ENCODE measurements at places on chromosomes 5 and 9.

DNA sequence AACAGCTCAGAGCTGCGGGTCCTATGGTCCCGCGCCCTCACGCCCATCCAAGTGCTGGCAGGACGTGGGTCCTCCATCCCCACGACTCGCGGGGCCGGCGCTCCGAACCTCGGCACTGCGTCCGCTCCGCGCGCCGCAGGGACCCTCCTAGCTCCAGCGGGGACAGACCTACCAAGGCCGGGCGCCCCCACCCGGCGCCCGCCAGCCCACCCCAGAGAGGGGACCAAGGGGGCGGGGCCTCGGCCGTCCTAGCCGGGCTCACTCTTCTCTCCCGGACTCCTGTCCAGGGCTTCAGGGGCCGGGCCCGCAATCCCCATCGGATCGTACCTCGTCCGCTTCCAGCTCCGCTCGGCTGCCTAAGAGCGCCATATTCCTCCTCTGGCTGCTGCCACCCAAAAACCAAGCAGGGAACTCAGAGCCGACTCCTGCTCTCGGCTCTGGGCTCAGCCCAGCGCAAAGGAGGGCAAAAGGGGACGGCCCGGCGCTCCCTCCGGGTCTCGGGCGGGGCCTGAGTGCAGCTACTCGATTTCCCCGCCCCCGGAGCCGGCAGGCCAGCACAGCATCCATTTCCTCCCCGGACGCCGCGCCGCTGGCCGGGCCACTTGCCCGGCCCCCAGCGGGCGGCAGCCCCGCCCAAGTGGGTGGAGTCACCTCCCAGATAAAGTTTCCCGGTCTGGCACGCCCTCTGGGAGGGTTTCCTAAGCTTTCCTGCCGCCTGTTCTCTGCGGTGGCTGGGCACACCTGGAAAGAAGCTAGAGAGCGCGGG is at the start of gene TTC39B:
TSS of gene TTC39B (minus strand) at position 460 of the 766 bp plus-strand sequence. CDS start at position 369, 91 bp downstream.
- DNase-seq = peak; percentile 93

DNA sequence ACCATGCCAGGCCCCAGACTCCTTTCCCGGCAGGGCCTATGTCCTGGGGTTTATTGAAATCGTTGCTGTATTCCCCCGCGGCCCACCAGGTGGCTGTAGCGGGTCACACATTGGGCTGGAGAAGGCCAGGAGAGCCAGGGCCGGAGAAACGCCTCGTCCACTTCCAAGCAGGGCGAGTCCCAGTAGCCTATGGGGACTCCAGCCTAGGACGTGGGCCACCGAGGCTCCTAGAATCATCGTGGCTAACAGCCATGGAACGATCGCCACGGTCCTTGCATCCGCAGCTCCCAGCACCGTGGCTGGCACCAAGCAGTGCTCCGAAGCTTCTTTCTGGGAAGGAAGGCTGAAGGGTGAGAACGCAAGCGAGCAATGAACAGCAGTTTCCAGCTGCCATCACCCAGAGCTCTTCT is 87.7 kb downstream of the ENTREP1 start:
- peak; percentile 64 for DNase-seq

DNA sequence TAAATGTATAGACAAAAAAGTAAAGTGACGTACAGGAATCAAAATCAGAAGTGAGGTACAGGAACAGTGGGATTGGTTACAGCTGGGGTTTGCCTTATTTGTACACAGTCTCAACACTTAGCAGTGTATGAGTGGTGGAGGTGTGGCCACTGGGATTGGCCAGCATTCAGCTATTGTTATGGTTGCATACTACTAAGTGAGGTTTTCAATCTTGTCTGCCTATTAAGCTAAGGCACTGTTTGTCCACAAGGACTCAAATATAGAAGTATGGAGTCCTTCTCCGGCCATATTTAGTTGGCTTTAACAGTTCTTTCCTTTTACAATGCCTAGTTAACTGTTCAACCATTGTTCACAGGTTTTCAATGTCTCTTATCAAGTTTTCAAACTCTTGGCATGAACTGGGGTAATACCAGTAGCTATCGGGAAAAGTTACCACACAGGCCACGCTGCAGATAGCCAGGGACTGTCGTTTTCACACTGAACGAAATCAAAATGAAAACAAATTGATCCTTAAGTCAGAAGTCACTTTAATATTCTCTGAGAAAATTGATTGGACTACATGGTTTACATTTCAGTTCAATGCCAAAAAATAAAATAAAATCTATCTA is 176.0 kb upstream of the FREM1 start:
- DNase-seq = no peak

- DNase-seq = no peak
Observed at GRCh38 chr5:155144956-155145355, 131.4 kb downstream of the KIF4B start.

GRCh38 chr9:111992523-111992922 is 95.9 kb downstream of the UGCG start:
- DNase-seq = peak; percentile 90

DNA sequence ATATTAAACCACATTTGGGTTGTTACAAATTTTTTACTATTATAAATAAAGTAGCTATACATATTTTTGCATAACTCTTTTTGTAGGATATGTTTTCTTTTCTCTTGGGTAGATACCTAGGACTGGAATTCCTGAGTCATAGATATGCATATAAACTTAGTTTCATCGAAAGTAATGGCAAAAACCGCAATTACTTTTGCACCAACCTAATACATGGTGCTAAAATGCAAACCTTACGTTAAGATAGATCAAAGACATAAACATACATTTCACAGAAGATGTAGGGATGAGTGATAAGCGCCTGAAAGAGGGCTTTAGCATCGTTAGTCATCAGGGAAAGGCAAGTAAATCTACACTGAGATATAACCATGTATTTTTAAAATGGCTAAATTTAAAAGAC is 178.4 kb upstream of the EFNA5 start:
- DNase-seq = no peak

DNA sequence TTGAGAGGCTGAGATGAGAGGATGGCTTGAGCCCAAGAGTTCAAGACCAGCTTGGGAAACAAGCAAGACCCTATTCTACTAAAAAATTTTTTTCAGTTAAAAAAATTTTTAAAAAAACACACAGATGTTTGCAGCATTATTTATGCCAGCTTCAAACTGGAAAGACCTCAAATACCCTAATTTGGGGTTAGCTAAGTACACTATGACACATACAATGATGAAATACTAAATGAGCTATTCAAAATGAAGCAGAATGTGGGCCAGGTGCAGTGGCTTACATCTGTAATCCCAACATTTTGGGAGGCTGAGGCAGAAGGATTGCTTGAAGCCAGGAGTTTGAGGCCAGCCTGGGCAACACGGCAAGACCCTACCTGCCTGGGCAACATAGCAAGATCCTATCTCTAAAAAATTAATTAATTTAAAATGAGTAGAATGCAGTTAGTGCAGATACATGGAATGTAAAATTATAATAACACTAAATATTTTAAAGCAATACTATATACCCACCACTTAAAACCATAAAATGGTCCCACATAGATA is 44.9 kb downstream of the LHFPL2 start:
- DNase-seq = no peak

GRCh38 chr5:41094871-41095270 is 23.7 kb upstream of the MROH2B start:
- DNase-seq = no peak
